ENCODE measurements at places on chromosomes 3 and 15. TPM values are rescaled to one million over a fixed set of nuclear protein-coding genes. Genes with fewer than 3 reads are reported as not detected.

- DNase-seq, result no peak
- H3K4me1 ChIP-seq, result no peaks in the 10 kb centered on the region
- no peaks in the 10 kb centered on the region for H3K27me3 ChIP-seq
- no peak overlapping the region for H3K27ac ChIP-seq
- H3K36me3 ChIP-seq, result no peaks in the 10 kb centered on the region
These were observed 410.2 kb downstream of the GAP43 start for GRCh38 chr3:116033516-116033915.

Gene SERPINI2
- 0.49 TPM for polyA plus RNA-seq

Gene SAMMSON
- polyA plus RNA-seq, result not detected

GRCh38 chr15:40306371-40306770 lies 1.4 kb downstream of the PLCB2 start:
- no peaks in the 10 kb centered on the region for H3K36me3 ChIP-seq
- H3K4me3 ChIP-seq, result no peak overlapping the region
- H3K27me3 ChIP-seq, result no peaks in the 10 kb centered on the region
- no peaks in the 10 kb centered on the region for H3K4me1 ChIP-seq

Gene UROC1
- polyA plus RNA-seq, result 0.01 TPM

GRCh38 chr15:90008607-90009006 lies 7.5 kb downstream of the ZNF710 start:
- H3K4me1 ChIP-seq, result peaks cover 15% of the 10 kb centered on the region
- H3K27me3 ChIP-seq, result no peaks in the 10 kb centered on the region
- DNase-seq, result peak; percentile 6
- no peak overlapping the region for H3K27ac ChIP-seq

GRCh38 chr3:154334973-154335420 lies 10.7 kb upstream of the DHX36 start:
- no peaks in the 10 kb centered on the region for H3K36me3 ChIP-seq
- no peak for DNase-seq
- H3K27me3 ChIP-seq, result no peaks in the 10 kb centered on the region

Data from lung (tissue), 17 donors.